Lower lobe of right lung (tissue), 2 donors: ENCODE measurements at places on chromosomes 5 and 9. TPM values are rescaled to one million over a fixed set of nuclear protein-coding genes. Genes with fewer than 3 reads are reported as not detected.

- H3K4me1 ChIP-seq, result no peaks in the 10 kb centered on the region
- no peaks in the 10 kb centered on the region for H3K27me3 ChIP-seq
- no peak overlapping the region for H3K4me3 ChIP-seq
- H3K36me3 ChIP-seq, result no peaks in the 10 kb centered on the region
Measured at GRCh38 chr9:4750023-4750673, 9.1 kb upstream of the AK3 start.

DNA sequence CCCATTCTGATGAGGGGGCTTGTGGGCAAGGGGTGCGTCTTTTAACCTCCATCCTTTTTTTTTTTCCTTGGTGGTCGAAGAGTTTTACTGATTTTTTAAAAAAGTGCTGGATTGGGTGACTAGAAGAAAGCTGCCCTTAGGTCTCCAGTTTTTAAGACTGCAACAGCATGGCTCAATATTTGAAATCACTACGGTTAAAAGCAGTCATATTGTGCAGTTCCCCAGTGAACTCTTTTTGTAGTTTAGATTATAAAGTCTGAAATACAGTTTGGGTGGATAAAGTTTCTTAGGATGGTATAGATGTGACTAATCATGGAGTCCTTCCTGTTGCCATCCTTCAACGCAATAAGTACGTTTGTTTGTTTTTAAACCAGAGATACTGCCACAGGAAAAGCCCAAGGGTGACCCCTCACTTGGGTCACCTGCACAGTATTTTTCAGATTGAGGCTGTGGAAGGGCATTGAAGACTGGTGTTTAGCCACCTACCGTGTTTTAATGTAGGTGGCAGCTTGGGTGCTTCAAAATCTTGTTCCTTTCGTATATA, 520 bp upstream of the DHFR start:
- H3K27ac ChIP-seq, result peak overlapping the region; percentile 95
- no peaks in the 10 kb centered on the region for H3K27me3 ChIP-seq
- DNase-seq, result no peak

The MOB3B gene
- total RNA-seq, result 22.7 TPM

DNA sequence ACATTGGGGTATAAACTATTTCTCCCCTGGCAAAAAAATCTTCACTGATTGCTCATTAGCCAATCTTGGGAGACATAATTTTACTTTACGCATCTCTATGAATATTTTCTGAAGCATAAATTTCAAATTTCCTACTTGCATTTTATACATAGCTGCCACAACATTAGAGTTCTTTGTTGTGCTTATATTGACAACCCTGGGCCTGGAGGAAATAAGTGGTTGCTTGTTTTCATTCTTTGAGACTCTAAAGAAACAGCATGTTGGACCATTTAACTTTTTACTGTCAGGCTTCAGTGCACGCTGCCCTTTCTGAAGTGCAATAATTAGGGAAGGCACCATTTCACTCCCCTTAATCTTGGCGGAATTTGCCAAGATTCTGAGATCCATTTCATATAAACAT, 142.6 kb downstream of the MRPS30 start:
- H3K27me3 ChIP-seq, result no peaks in the 10 kb centered on the region
- H3K4me1 ChIP-seq, result no peaks in the 10 kb centered on the region
- no peak for DNase-seq
- H3K36me3 ChIP-seq, result no peaks in the 10 kb centered on the region
- no peak overlapping the region for H3K4me3 ChIP-seq

The IRX4 gene
- not detected for total RNA-seq
